ENCODE measurements at places on chromosomes 4 and X.

GRCh38 chr4:155208258-155209054 is at the start of gene NPY2R:
TSS of gene NPY2R (plus strand) at chr4:155208636. CDS start at chr4:155213940, 5,304 bp downstream.
- no peak for DNase-seq

GRCh38 chrX:45696736-45697135 is 496.1 kb upstream of the DIPK2B start:
- DNase-seq = no peak

DNA sequence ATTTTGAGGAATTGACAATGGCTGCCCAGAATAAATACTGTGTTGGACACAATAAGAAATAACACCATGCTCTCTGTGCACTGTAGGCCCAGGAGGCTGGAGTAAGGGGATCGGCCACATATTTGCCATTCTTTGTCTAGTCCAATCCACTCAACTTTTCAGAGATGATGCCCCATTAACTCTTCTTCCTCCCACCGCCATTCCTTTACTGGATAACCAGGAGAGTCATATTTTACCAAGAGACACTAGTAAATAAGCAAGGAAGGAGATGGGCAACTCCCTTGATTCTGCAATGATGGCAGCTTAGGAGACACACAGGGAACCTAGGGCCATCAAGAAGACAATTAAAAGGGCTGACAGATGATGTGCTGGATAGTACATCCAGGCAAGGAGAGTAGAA is 87.9 kb upstream of the GPC3 start:
- DNase-seq = no peak

DNA sequence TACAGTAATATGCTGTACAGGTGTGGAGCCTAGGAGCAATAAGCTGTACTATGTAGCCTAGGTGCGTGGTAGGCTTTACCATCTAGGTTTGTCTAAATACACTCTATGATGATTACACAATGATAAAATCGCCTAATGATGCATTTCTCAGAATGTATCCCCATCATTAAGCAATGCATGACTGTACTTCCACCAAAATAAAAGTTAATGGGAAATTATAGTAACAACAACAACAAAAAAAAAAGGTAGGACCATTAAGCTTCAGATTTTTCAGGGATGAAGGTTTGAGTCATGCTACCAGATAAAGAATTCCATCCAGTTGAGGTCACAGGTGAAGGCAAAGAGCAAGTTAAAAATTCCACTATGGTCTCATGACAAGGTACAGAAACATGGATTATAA is 68.2 kb downstream of the MAGEA10 start:
- DNase-seq = no peak

DNA sequence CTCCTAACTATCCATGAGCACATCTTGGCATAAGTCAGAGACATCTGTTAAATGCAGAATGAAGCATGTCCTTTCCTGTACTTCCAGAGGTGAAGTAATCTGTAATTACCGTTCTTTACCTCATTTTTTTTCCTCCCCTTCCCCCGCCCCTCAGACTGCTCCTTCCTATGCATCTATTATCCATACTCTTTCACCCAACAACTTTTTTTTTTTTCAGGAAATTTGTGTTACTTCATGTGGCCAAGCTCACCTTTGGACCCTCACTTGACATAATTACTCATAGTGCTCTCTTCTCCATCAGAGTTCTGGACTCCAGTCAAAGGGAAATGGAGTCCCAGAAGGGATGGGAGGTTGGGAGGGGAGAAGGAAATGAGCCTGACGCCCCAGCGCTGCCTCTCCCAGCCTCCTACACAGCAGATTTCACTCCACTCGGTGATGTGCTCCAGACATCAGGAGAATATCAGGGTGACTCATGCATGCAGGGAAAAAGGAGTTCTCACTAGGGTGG is 568.8 kb downstream of the STIM2 start:
- no peak for DNase-seq

DNA sequence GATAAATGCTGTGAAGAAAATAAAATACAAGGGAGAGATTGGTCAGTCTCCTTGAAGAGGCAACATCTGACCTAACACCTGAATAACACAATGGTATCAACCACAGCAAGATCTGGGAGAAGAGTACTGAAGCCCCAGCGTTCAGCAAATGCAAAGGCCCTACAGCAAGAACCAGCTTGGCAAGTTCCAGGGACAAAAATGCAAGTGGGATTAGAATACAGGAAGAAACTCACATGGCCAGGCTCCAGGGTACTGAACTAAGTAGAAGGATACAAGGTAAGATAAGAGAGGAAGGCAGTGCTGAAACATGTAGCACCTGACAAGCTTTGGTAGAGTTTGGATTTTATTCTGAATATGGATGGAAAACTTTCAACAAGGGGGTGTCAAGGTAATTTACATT is 3.6 kb downstream of the SMIM14 start:
- no peak for DNase-seq

DNA sequence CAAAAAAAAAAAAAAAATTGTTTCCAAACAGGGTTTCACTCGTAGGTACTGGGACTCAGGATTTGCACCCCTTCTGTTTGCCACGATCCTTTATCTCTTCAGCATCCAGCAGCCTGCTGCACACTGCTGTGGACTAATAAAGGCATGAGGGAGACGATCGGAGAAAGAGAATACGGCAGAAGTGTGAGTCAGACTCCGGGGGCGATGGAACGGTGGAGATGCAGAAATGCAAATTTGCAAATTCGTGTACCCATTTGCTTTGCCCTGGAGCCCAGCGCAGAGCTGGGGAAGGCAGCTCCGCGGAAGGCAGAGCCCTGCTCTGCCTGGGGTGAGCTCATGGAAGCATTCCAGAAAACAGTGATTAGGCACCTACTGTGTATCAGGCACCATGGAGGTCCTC is 270.3 kb downstream of the ASMT start:
- no peak for DNase-seq

GRCh38 chr4:189597341-189597740 is 343.3 kb upstream of the FRG1 start:
- no peak for DNase-seq

DNA sequence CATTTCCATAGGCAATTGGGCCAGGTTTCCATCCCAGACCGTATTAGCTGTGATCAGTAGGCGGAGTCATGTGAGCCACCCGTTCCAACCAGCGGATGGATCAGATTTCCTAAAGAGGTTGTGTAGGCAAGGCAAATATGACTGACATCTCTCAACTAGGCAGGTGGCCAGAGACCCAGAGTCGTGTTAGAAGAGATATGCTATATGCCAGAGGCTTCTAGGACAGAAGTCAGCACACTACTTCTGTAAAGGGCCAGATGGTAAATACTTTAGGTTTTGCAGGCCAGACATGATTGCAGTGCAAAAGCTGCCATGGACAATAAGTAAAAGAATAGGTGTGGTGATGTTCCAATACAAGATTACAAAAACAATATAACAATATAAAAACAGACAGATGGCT is 788.4 kb downstream of the RPA4 start:
- DNase-seq = no peak

GRCh38 chr4:101279377-101279871 is 67.9 kb downstream of the PPP3CA start:
- no peak for DNase-seq

GRCh38 chr4:99029852-99030251 is 34.3 kb downstream of the METAP1 start:
- DNase-seq = no peak

- no peak for DNase-seq
Measured at GRCh38 chrX:115058276-115058675, 40.9 kb upstream of the IL13RA2 start.

GRCh38 chr4:109026588-109026987 is 263.7 kb upstream of the ETNPPL start:
- no peak for DNase-seq

GRCh38 chr4:32789026-32789608 is 2068.9 kb downstream of the PCDH7 start:
- DNase-seq = no peak

DNA sequence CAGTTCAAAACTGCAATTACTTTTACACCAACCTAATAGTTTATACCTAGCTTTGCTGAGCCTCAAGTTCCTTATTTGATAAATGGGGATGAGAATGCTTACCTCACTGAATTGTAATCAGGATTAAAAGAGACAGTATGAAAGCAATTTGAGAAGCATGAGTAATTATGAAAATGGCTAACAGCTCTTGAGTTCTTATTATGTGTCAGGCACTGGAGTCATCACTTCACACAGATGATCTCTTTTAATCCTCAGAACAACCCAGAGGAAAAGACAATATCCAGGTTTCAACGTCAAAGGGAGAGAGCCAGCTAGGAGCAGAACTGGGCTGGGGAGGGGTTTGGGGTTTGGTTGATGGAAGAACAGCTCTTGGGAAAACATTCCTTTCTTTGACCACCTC is 221.0 kb upstream of the NWD2 start:
- no peak for DNase-seq

GRCh38 chrX:53990171-53990570 is 54.1 kb downstream of the PHF8 start:
- DNase-seq = no peak

- DNase-seq = no peak
Measured at GRCh38 chr4:174216799-174217272, 66.6 kb downstream of the FBXO8 start.

DNA sequence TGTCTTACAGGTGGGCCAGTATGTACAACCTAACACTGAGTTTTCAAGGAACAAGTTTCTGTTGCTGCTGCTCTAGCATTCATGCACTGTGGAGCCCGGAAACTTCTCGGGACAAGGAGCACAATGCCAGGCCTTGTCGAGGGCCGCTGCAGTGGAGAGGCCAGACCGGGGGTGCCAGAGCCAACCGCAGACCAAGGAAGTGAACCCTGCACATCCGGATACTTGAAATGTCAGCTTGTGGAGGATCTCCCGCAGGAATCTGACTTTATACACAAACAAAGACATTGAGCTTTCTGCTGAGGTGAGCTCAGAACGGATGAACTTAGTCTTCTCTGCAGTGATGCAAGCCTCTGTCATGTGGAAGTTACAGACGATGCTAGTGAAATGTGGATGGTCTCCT is 99.5 kb downstream of the ZNF827 start:
- DNase-seq = no peak

GRCh38 chr4:71468116-71468710 is 129.4 kb downstream of the SLC4A4 start:
- no peak for DNase-seq

GRCh38 chr4:87227751-87228151 is 7.3 kb upstream of the KLHL8 start:
- DNase-seq = no peak

- no peak for DNase-seq
Measured at GRCh38 chr4:110371016-110371770, 104.8 kb upstream of the ENPEP start.

GRCh38 chr4:3706111-3706511 is 60.1 kb upstream of the ADRA2C start:
- no peak for DNase-seq

DNA sequence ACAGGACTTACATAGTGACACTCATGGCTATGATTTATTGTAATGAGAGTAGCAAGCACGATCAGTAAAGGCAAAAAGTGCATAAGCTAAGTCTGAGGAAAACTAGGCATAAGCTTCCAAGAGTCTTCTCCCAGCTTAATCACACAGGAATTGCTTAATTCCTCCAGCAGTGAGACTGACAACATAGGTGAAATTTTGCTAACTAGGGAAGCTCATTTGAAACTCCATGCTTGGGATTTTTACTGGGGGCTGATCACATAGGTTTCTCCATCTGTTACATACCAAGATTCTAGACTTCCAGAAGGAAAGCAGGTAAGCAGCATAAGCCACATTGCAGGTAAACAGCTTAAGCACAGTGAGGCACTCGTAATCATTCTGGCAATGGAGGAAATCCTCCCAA is 71.8 kb upstream of the FHDC1 start:
- DNase-seq = no peak

GRCh38 chr4:56757821-56758411 is 63.6 kb downstream of the SPINK2 start:
- DNase-seq = peak; percentile 39

DNA sequence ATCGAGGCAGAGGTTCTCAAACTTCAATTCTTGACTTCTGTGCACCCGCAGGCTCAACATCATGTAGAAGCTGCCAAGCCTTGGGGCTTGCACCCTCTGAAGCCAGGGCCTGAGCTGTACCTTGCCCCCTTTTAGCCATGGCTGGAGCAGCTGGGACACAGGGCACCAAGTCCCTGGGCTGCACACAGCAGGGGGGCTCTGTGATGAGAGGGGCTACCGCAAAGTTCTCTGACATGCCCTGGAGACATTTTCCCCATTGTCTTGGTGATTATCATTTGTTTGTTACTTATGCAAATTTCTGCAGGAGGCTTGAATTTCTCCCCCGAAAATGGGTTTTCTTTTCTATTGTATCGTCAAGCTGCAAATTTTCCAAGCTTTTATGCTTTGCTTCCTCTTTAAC is 4.9 kb upstream of the MAGEB17 start:
- no peak for DNase-seq

DNA sequence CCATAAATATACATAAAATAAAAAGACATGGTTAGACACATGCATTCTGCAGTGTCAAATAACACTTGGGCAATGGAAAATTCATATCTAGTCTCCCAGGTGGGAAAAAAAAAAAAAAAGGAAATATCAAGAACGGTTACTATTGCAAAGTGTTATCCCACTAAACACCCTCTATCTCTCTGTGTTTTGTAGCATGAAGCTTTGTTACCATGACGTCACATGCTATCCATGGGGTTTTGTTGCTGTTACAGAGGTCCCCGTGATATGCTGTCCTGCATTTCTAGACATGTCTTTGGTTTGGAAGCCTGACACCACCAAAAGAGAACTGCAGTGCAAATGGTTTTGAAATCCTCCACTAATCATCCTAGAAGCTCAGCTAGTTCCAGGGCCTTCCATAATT is 50.7 kb upstream of the TLR3 start:
- no peak for DNase-seq

DNA sequence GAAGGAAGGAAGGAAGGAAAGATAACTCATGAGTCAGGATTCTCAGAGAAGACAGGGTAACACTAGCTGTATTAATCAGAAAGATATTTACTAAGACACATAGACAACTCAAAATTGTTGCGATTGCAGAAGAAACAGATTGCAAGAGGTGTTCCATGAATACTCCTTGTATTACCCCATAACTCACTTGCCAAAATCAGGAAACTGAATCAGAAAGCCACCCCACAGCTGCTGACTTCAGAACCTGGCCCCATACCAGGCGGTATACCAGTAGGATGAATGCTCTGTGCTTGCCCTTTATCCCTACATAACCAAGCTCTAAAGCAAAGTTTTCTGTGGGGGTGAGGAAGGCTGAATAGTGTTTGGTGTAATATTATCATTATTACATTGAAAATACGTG is 468.5 kb downstream of the IQCM start:
- no peak for DNase-seq

DNA sequence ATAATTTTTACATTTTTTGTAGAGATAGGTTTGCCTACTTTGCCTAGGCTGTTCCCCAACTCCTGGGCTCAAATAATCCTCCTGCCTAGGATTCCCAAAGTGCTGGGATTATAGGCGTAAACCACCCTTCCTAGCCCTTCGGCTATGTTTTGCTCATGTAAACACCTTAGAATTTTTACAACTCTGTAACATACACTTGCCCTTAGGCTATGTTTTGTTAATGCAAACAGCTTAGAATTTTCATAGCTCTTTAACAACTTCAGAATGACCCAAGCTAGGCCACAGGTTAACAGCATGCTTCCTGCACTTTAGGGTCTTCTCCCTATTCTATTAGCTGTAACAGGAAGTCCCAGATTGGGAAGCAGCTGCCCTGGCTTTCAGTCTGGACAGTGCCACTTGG is 24.2 kb downstream of the KLHL15 start:
- no peak for DNase-seq
